Left ventricle myocardium superior (tissue), 1 donor: ENCODE measurements at places on chromosomes 12 and 14.

DNA sequence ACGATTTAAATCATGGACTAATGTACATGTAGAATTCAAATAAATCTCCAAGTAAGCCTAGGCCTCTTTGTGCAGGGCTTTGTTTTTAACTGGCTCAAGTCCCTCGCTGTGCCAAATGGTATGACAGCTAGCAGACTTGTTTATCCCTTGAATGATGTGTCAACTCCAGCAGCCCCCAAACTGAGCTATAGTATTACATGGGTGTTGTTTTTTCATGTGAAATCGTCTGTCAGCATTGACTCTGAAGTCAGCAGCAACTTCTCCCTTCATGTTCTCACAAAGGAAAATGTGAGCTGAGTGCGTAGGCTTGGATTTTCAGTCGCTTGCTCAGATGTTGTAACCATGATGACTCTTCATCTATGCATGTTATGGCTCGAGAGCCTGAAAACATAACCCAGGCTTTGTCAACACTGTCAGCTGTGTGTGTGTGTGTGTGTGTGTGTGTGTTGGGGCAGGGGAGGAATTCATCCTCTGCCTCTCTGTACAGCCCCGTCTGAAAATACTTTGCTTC, 73.3 kb downstream of the PTHLH start:
- DNase-seq, result no peak

- no peak for DNase-seq
Measured at GRCh38 chr12:103965255-103965589, 450 bp upstream of the TDG start.

DNA sequence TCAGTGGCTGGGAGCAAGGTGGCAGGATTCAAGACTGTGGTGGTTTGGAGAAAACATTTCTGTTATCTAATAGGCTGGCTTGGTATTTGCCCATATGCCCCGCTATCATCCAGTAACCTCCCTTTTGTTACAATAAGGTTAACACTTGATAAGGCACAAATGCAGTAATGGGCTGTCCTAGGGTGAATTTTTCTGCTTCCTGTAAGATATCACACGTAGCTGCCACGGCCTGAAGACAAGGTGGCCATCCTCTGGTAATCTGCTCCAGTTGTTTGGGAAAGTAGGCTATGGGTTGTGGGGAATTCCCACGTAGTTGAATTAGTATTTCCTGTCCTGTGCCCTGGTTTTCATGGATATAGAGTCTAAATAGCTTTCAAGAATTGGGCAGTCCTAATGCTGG, 23.1 kb downstream of the ANG start:
- no peak for DNase-seq

DNA sequence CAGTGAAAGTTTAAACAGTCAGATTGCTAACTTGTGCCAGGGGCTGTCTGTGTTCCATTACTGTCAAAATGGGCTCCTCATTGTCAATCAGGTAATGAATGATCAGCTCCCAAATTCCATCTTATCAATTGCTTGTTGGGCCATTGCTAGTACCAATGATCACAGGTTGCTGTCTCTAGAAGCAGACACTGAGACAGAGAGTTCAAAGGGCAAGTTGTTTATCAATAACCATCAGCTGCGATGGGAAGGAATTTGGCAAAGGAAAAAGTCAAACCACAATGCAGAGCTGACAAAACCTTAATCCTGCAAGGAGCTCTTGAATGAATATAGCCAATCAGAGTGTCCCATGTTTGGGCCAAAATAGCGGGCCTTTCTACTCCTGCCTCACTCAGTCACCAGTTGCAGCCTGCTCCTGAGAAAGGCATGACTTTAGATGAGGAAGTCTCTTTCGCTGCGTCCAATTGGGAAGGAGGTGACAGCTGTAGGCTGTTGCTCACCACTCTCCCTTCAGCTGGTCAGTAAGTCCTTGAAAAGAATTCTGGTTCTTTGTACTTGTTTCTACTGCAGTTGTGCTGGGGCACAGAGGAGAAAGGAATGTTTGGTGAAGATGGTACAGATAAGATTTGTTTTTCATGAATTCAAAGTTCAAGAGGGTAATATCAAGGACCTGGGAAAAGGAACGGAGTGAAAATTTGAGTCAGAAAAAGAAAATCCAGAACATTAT, 179.2 kb upstream of the PDE3A start:
- DNase-seq, result no peak

DNA sequence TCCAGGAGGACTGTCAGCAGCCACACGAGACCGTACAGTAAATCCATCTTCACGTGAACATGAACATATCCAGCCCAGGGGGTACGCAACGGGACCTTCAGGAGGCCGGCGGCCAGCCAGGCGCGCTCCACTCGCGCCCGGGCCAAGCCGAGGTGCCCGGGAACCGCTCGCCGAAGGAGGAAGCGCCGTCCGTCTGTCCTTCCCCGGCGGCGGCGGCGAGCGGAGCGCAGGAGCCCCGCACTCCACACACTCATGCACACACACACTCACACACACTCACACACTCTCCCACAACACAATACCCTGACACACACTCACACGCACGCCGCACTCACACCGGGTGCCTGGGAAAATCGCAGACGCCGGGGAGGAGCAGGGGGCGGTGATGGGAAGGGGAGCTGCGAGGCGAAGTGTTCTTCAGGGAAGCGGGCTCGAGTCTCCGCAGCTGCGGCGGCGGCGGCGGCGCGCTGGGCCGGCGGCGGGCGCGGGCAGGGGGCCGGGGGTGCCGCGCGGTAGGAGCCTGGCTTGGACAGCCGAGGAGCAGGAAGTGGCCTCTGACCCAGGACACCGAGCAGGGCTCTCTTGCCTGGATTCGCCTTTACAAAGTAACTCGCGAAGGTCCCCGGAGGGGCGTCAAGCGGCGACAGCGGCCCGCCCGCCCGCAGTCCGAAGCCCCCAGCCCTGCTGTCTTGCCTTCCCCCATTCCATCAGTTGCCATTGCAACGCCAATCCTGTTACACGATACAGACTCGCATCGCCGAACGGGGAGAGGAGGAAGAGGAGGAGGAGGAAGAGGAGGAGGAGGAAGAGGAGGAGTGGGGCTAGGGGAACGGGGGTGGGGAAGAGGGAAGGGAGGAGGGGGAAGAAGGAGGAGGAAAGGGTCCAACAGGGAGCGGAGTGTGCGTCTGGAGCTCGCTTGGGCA, 601 bp downstream of the MDGA2 start:
- DNase-seq, result no peak

- peak; percentile 38 for DNase-seq
Measured at GRCh38 chr14:74459289-74459946, 33.4 kb upstream of the SYNDIG1L start.

- DNase-seq, result no peak
Measured at GRCh38 chr12:16515666-16516065, 90.3 kb downstream of the LMO3 start.

GRCh38 chr12:92943482-92944250, 14.6 kb upstream of the EEA1 start:
- no peak for DNase-seq

- DNase-seq, result no peak
Measured at GRCh38 chr12:39623919-39624318, 4.3 kb upstream of the ABCD2 start.

DNA sequence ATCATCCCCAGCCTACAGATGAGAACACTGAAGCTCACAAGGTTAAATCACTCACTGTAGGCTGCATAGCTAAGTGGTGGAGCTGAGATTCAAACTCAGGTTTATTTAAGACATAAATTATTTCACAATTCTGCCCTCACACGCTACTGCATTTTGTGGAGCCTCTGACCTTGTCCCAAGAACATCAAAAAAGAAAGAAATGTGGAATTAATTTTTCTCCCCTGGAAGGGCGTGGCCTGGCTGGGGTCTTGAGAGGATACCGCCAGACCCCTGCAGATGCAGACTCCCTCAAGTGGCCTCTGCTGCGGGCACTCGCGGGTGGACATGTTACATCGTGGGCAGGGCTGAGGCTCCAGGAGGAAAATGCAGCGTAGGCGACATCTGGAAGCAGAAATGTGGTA, 40.6 kb downstream of the LTBP2 start:
- no peak for DNase-seq

- no peak for DNase-seq
Measured at GRCh38 chr12:7555752-7556151, 52.2 kb upstream of the CD163 start.

GRCh38 chr14:24900269-24901100, 149.5 kb downstream of the STXBP6 start:
- no peak for DNase-seq

GRCh38 chr14:90559811-90560492, 163.1 kb downstream of the CALM1 start:
- no peak for DNase-seq

DNA sequence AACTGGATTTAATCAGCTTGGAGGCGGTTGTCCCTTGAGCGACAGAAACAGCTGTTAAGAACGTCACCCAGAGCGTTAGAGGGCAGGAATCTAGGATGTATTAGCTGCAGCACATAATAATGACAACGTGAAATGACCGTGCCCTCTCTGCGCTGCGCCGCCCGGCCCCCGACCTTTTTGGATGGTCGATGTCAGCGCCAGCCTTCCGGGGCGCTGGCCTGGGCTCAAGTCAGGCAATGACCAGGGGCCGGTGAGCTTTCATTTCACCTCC, 427 bp upstream of the TMEM120B start:
- peak; percentile 60 for DNase-seq

DNA sequence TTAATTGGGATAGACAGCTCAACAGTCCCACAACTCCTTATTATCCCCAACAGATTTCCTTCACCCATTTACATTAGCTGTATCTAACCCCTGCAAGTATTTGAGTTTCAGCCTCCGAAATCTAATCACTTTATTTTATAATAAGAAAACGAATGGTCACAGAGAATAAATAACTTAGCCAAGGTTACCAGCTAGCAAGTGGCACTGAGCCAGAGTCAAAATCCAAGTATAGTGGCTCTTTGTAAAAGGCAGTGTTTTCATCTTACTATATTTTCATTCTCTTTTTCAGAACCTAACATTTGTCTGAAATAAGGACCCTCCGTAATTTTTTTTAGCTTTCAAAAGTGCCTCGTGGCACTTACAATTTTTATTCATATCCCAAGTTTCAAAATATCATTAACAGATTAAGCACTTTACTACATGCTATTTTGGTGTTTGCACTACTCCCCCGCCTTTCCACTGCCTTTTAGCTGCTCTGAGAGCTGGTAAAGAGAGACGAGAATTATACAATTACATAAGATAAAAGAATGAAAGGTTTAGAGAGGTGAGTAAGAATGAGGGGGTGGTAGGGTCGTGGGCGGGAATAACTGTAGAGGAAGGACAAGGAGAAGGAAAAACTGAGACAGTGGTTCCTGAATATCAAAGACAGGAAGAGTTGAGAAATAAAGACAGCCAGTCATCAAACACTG, 3.7 kb upstream of the USP15 start:
- no peak for DNase-seq

DNA sequence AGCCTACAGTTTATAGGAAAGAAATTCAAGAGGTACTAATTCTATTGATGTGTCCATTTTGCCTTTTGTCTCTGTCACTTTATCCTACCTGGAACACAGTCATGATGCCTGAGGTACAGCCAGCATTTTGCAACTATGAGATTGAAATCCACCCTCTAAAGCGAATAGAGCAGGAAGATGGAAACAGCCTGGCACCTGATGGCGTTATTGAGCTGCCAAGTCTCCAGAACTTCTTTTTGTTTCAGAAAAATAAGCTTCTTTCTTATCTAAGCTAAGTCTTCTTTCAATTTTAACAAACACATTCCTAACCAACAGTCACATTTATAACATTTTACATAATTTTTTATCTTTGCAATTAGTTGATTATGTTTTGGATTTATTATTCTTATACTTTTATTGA, 182.1 kb downstream of the PAWR start:
- DNase-seq, result no peak

DNA sequence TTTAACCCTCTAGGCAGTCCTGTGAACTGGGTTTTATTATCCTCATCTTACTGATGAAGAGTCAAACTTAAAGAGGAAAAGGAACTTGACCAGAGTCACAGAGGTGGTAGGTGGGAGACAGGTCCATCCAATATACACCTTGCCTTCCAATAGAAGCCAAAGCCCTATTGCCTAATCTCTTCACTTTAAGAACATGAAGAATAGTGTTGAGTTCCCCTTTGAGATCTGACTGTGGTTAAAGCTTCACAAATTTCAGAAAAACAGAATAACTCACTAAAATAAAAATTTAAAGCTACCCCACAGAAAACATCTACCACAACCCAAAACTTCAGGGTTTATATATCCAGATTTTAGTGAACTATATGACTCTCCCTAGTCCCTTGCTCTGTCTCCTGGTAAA, 115.4 kb downstream of the ETV6 start:
- DNase-seq, result no peak

- DNase-seq, result no peak
Measured at GRCh38 chr12:75684678-75685616, 173.5 kb upstream of the KRR1 start.

GRCh38 chr12:89040146-89040964, 311.9 kb downstream of the DUSP6 start:
- DNase-seq, result no peak

DNA sequence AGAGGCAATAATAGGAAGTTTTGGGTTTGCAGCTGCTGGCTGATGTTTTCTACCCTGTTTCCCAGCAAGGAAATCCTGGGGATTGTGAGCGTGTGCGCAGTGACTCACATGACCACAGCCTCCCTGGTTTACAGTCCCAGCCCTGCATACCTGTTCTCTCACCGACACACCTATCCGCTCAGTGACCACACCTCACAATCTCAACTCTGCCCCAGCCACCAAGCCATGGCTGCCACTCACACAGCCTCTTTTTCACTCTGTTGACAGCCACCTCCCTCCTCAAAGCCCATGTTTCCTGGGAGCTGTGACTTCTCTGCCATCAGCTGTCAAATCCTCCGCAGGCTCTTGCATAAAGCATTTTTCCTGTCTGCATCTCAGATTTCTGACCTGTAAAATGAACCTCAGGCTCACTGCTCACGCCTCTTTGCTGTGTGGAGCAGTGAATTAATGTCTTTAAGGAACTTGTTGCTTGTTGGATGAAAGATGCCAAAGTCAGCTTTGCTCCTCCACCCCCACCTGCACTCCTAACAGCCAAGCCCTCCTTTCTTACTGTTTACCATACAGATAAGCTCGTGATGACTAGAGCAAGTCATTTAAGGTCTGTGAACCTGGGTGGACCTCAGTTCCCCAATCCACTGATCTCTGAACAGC, 43.5 kb downstream of the B4GALNT3 start:
- no peak for DNase-seq

DNA sequence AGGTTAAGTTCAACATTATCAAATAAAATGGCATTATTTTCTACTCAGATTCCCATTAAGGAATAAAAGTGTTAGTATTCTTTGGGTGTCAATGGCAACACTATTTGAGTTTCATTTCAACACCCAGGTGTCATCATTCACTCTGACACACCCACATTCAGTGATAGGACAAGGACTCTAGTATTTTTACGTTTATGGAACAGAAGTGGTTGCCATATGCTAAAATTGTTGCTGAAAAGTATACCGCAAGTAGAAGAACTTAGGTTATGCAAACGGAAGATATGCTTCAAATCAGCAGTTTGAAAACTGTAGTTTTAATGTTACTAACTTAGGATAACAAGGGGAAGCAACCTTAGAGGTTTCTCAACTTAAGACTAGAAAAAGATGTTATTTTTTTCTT, 20.0 kb upstream of the SGPP1 start:
- no peak for DNase-seq

GRCh38 chr14:25358330-25358729, 308.4 kb upstream of the STXBP6 start:
- DNase-seq, result no peak

- no peak for DNase-seq
Measured at GRCh38 chr12:30813525-30814294, 59.0 kb upstream of the CAPRIN2 start.

- no peak for DNase-seq
Measured at GRCh38 chr14:63487724-63488123, 55.5 kb downstream of the PPP2R5E start.
